ENCODE measurements at places on chromosomes 4 and X.

DNA sequence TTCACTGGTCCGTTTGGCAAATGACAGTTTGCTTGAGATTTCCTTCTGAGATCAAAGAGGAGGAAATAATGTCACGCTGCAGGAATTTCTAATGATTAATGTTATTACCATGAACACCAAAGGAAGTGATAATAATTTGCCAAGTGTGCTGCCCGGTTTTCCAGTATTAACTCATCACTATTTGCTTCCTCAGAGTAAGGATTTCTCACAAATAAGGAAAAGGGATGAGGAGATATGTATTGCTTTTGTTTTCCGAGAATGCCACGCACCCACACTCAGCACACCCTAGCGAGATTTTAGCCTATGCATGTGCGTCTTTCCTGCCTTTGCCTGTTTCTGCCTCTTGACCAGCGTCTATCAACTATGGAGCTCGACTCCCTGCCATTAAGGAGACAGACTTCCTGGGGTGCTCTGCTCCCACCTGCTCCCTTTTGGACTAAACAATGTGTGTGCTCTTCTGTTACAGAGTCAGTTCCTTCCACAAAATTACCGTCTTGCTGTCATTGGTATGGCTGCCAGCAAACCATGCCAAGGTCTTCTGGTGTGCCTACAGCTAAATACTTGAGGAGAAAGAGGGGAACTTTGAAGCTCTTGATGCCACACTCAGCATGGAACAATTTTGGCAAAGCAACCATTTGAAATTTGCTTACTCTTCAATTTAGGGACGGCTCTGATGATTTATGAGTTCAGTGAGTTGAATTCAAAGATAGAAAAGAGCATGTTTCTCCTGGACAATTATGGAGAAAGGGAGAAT, 393.1 kb upstream of the ZFP42 start:
- no peak for DNase-seq

GRCh38 chr4:83961575-83961974, 425.7 kb downstream of the GPAT3 start:
- DNase-seq = no peak

GRCh38 chrX:82218361-82218760, 1016.5 kb downstream of the SH3BGRL start:
- DNase-seq = no peak

DNA sequence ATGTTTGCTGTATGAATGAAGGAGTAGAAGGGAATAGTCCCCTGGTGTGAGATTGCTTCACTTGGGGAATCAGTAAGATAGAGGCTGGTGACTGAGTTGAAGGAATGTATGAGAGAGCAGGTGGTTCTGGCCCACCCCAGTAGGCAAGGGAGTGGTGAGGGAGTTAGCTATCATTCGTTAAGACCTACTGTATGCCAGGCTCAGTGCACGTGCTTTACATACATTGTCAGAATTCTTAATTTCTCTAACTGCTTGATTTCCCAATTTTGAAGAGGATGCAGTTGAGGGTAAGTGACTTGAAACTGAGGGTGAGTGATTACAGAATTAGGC, 700 bp downstream of the VMA21 start:
- DNase-seq = no peak

- no peak for DNase-seq
These were observed 439.2 kb downstream of the PCDH10 start for GRCh38 chr4:133588306-133588705.

DNA sequence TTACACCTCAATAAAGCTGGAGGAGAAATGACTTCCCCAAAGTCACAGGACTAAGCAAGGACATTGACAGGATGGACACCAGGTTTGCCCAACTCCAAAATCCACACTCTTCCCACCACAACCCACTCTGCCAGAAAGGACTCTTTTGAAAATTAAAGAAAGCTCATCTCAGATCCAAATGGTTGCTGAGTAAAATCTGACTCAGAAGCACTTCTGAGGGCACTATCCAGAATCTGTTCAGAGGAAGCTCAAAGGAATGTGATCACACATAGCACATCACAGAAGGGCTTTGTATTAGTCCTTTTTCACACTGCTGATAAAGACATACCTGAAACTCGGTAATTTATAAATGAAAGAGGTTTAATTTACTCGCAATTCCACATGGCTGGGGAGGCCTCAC, 155.5 kb downstream of the RAB28 start:
- no peak for DNase-seq

GRCh38 chr4:162163892-162164759, at the start of gene FSTL5:
Gene FSTL5, minus strand, starts transcription at chr4:162164000. Its CDS starts 52,604 bp downstream, at chr4:162111396.
- DNase-seq = peak; percentile 36

DNA sequence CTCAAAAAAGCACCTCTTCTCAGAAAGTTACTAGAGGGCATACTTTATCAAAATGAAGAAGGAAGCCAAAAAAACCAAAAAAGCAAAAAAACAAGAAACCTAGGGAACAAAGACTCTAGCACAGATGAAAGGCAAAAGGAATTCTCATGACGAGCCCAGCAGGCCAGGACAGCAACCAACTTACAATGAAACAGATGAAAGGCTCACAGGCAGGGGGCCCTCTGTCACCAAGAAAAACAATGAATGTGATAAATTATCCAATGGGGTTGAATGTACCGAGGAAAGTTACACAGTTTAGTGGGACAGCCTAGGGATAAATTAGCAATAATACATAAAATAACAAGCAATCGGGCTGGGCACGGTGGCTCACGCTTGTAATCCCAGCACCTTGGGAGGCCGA, 79.0 kb downstream of the GPR82 start:
- no peak for DNase-seq

DNA sequence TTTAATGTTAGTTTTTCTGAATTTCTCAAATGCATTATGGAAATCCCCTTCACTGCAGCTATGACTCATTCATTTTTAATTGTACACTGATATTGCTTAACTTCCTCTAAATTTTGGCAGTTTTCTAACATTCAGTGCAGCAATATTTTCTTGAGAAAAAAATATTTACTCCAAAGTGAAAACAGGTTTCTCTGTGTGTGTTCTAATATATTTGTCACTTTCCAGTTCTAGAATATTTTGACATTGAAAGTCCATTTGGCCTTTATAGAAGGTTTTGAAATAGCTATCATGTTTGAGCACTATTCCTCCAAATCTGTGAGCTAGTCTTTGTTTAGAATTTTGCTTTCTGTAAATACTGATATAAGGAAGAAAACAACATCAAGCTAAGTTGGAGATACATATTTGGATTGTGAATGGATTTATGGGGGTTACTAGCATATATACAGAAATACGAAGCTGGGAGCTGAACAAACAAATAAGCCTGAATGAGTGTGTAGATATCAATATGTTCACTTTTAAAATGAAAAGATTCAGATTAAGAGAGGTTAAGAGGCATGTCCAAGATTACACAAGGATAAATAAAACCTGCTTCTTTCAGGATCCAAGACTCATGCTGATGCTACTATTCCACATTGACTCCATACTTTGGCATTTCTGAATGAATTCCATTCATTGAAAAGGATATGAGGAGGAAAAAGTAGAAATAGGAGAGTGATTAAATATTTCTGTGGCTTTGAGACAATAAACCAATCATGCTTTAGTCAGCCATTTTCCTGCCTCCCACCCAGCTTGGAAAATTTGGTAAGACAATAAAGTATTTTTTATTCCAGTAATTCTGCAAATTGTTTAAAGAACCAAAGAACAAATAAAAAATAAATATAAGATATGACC, 57.3 kb upstream of the SLIT2 start:
- DNase-seq = no peak

- DNase-seq = no peak
These were observed 94.0 kb downstream of the AFAP1 start for GRCh38 chr4:7845493-7846128.

- no peak for DNase-seq
These were observed 15.1 kb downstream of the TAF9B start for GRCh38 chrX:78124307-78124706.

DNA sequence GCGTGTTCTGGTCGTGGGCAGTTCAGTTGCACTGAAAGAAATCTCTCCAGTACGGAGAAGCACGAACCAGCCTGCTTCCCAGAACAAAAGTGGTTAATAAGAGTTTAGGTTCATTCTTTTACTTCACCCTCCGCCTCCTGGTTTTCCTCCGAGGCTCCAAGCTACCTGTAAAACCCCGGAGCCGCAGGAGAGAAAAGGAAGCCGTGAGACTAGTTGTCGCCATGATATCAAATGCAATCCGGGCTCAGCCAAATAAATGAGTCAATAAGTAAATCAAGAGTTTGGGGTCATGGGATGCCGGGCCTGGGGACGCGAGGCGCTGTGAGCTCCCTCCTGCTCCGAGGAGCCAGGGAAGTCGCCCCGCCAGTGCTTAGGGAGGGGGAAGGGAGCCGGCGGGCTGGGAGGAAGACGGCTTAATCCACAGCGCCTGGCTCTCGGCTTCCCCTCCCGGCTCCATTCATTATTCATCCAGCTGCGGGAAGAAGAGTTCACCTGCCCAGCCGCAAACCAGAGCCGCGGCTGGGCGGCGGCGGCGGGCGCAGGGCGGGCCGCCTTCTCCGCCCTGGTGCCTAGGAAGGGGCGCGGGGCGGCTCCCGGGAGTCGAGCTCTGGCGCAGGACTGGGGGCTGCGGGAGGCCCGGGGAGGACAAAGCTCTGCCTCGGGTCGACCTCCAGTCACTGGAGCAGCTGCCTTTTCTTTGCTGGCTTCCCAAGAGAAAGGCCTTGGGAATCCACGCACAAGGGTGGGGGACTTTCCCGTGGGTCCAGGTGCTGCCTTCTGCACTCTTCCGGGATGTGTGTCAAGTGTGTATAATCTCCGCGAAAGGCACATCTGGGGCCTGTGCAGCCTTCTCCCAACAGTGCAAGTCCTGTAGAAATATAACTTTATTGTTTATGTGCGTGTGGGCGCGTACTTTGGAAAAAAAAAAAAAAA, 1.7 kb downstream of the FRAS1 start:
- DNase-seq = no peak

GRCh38 chrX:3712051-3712869, 1.2 kb downstream of the PRKX start:
- no peak for DNase-seq

DNA sequence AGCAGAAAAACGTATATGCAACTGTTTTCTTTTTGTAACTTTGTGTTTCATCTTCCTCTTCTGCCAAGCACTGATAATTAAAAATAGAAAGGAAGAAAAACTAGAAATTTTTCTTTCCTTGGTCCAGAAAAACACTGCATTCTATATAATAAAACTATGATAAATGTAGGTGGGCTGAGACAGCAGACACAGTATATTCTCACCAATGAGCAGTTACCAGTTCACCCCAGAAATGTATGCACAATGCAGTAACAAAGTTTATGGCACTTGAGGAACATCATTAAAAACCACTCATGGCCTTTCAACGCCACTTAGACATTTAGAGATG, 79.4 kb downstream of the FAT1 start:
- no peak for DNase-seq

DNA sequence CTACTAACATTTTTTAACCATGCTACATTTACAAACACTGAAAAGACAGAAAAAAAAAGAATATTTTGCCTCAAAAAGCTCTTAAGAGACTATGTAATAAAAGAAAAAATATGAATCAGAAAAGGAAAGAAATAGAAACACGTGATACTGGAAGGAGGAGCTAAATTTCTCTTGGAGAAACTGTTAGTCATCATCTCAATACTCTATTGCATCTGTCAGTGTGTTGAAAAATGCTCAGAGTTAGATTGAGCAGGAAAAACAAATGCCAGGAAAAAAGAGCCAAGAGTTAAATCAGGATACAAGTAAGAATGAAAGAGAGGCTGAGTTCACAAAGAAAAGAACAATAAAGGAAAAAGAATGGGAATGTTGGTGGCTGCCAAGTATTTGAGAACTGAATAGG, 2.6 kb downstream of the RAB28 start:
- no peak for DNase-seq

DNA sequence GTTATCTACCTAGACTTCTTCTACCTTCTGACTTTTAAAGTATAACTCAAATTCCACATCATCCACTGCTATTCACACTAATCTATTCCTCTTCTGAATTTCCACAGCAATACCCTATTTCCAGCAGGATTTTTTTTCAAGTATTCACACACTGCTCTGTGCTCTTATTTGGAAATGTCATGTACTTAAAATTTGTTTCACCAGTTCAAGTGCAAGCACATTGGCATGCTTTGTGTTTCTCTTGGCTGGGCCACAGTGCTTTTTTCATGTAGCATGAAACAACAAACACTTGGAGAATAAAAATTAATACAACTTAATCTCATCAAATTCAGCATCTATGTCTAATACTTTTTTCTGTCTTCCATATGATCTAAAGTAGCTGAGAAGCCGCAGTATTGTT, 161.8 kb upstream of the PCDH18 start:
- no peak for DNase-seq

GRCh38 chrX:78104447-78105176, 564 bp downstream of the PGK1 start:
- DNase-seq = no peak

DNA sequence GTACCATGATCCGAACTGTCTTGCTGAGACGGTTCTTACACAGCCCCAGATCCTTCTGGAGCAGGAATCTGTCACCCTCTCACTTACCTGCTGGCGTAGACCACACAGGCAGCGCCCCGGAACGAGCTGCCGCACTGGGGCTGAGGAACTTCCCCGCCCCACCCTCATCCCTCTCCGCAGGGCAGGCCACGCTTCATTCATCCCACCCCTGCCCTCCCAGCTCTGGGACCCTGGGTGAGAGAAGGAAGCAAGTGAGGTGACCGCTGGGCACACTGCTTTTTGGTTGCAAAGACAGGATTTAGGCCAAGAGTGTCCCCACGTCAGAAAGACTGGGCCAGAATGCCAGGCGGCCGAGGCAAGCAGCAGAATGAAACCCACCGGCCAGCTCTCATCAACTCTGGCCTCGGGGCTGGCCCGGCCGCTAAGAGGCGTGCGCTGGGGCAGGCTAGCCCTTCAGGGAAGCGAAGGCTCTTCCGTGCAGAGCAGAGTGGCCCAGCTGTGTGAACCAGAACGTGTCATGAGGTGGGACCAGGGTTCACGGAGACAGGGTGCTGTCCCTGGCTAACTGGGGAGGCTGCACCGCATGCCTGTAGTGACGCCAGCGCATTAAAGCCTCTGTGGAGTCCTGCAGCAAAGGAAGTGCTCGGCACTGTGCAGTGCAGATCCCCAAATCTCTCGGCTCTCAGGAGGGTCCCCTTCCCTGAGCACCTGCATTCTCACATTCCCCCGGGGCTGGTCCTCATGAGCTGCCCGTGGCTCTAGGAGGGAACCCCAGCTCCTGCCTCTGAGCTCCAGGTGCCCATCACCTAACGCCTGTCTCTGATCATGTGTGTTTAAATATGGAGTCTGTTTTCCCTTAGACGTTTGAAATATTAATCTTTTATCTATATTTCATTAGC, 6.4 kb downstream of the LRPAP1 start:
- DNase-seq = no peak

DNA sequence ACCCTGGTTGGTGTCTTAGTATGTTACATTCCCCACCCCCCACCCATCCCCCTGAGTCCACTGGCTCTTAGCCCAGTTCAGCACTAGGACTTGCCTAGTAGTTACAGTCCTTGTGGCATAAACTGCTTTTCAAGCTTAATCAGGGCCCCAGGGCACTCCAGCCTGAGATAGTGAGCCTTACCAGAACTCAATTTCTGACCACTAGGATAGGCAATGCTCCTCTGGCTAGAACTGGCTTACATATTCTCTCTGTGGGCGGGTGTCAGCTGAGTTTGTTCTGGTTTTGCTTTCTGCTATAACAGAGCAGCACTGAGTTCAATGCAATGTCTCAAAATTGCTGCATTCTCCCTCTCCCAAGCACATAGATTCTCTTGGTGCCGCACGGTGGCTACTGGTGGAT, 391.4 kb upstream of the DIPK2B start:
- no peak for DNase-seq

Data from brain pericyte (primary cell).